ENCODE measurements at places on chromosomes 2 and 18. TPM values are rescaled to one million over a fixed set of nuclear protein-coding genes. Genes with fewer than 3 reads are reported as not detected.

DHX57 gene
- 31.8 TPM for total RNA-seq

KCNE4 gene
- total RNA-seq: 13.3 TPM

PARD3B gene
- 30.6 TPM for total RNA-seq

RFTN2 gene
- total RNA-seq: 81.9 TPM

Measured in spinal cord (tissue), 10 donors.